ENCODE measurements at places on chromosomes 3 and 15.

GRCh38 chr15:74226761-74227540, 9.2 kb upstream of the CCDC33 start:
- no peak for DNase-seq

DNA sequence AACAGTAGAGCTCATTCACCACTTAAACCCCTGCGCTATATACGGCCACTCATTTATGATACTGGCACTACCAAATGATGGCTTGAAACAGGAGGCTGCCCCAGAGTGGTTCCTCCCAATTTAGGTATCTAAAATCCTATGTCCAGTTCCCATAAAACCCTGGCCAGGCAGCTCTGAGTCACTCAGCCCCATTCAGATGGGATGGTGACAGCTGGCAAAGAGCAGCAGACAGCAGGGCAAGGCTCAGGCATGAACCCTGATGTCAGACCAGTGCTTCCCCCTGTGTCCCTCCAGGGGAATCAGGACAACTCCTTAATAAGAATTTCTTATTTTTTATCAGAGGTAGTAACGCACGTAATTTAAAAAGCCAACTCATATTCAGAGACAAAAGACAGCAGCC, 77.2 kb upstream of the RNU6-1 start:
- no peak for DNase-seq

- no peak for DNase-seq
Measured at GRCh38 chr3:124113485-124113884, 121.6 kb upstream of the ROPN1 start.

DNA sequence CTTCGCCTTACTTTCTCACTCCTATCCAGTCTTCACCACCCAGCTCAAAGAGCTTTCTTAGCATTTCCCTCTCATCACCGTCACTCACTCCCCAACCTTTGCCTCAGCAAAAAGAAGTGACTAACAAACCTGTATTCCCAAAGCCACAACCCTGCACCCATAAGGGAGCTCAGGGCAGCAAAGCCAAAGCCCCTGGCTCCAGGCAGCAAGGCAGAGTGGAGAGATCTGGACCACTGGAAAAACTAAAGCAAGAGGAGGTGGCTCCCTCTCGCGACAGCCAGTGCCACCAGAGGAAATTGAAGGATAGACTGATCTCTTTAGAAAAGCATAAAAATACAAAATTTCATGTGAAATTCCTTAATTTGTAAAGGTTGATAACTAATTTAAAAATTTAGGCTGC, 25.1 kb upstream of the CDCP1 start:
- DNase-seq, result no peak

DNA sequence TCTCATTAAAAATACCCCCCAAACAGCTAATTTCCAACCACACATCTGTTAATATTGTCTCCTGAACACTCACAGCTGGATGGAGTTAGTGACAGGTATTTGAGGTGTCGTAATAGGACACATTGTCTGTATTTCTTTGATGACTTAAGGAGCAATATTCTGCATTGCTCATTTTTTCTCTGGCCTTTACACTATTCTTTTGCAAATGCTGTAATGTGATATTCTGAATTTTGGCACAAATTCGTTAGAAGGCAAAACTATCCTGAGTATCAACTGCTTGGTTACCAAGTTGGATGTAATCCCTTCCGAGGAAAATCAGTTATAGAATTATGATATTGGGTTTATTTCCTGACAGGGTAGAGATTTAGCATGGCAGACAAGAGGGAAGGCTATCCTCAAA, 1030.2 kb downstream of the MCTP2 start:
- no peak for DNase-seq

- DNase-seq, result no peak
Measured at GRCh38 chr15:99073008-99073717, 31.7 kb upstream of the SYNM start.

DNA sequence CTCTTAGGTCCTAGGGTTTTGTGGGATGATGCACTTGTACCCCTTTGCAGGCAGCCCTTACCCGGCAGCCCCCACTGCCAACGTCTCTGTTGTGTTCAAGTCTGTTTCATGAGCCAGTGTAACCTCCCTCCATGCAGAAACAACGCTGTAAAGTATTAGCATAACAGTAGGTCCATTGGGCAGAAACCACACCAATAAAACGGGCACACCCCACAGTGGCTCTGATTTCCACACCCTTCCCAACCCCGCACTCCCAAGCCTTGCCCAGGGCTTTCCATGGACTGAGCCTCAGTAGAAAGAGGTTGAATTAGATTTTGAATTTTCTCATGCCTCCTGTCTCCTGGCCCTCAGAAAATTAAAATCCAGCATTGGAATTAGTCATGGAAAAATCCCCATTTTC, 124.5 kb downstream of the CACNA1D start:
- no peak for DNase-seq

- DNase-seq, result no peak
Measured at GRCh38 chr3:59456852-59457485, 407.1 kb upstream of the CFAP20DC start.

- no peak for DNase-seq
Measured at GRCh38 chr3:170997961-170998913, 28.3 kb downstream of the SLC2A2 start.

DNA sequence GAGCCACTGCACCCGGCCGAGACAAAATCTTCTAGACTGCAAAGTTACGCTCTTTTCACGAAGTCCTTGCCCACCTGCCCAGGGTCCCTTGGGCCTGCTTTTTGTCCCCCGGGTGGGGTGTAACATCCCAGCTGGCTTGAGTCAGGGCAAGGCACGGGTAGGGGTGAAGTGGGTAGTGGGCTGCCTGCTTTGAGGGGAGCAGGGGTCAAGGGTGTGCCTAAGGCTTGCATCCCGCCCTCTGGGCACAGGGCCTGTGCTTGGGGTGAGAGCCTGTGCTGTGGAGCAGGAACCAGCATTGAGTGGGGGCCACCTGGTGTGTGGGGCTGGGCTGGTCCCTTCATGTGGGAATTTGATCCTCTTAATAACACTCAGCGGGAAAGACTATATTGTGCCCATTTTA, 74.6 kb downstream of the KLF13 start:
- DNase-seq, result no peak

DNA sequence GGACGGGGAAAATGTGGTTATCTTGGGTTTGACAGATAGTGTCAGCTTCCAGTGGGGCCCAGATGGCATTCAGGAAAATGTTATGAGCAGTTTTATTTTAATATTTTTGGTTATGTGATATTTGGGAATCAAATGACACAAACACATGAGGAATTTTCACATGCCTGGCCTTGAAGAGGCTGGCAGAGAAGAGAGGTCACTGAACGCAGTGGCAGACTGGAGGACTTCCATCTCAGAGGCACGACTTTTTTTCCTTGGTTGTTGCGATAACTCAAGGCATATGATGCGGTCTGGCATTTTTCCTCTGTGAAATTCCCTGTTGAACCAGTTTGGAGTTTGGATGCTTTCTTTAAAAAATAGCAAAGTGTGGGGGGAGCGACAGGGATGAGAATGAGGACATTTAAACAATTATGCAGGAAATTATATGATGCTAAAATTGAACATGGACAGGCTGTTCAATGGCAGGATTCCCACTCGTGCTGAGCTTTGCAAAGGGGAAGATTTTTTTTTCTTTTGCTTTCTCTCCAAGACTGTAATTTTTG, 36.9 kb upstream of the ARPP21 start:
- DNase-seq, result no peak

DNA sequence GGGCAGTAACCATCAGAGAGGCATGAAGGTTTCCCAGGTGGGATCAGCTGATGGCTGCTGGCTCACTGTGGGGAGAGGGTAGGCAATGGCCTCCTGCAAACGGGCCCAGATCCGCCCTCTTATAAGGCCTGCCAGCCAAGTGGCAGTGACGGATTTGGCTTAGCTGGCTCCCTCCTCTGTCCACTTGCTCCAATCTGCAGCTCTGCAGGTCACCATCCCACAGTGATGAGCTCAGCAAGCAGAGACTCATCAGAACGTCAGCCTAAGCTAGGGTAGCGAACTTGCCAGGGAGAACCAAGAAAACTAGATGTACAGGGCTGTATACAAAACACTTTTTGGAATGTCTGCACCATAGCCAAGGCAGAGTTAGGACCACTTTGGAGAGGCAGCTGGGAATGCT, 62.8 kb upstream of the DCLK3 start:
- no peak for DNase-seq

DNA sequence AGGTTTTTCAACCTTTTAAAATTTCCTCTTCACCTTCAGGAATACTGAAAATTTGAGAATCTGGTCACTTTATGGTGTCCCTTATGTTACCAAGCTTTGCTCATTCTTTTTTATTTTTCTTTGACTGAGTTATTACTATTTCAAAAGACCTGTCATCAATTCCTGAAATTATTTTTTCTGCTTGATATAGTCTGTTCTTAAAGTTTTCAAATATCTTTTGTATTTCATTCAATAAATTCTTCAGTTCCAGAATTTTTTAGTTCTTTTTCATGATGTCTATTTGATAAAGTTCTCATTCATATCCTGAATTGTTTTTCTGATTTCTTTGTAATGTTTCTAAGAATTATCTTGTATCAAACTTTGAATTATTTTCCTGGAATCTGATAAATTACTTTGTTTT, 63.9 kb downstream of the UQCC5 start:
- DNase-seq, result no peak

DNA sequence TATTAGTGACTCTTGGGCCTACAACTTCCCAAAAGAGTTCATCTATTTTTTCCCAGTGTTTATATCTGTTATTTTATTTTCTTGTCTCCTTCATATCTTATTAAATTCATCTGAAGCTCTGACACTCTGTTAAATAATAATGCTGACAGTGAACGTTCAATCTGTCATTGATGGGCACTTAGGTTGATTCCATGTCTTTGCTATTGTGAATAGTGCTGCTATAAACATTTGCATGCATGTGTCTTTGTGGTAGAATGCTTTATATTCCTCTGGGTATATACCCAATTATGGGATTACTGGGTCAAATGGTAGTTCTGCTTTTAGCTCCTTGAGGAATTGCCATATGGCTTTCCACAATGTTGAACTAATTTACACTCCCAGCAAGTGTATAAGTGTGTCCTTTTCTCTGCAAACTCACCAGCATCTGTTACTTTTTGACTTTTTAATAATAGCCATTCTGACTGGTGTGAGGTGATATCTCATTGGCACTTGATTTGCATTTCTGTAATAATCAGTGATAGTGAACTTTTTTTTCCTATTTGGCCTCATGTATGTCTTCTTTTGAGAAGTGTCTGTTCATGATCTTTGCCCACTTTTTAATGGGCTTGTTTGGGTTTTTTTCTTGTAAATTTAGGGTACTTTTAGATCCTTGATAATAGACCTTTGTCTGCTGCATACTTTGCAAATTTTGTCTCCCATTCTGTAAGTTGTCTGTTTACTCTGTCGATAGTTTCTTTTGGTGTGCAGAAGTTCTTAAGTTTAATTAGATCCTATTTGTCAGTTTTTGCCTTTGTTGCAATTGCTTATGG, 122.5 kb downstream of the LEKR1 start:
- no peak for DNase-seq

DNA sequence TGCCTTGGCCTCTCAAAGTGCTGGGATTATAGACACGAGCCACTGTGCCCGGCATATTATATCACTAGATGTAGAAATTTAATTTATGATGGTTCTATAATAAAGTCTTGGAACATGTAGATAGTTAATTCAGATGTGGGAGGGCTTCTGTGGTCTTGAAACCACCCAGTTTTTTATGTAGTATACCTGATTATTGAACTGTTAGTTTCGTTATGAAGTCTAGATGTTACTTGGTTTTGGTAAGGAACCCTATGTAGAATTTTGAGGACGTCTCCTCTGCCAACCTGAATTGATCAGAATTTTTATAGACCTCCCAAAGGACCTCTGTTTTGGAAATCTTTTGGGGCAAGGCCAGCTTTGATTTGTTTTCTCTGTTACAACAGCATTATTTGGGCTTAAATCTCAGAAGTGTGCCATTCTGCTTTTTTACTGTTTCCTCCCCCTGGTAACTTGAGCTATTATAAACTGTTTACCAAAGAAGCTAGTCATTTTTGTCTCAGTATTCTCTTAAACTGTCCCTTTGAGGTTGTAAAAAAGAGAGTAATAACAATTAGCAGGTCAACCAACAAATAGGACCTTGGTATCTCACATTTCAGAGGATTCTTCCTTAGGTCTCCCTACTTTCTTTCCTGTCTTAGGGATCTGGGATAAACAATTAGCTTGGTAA, 20.8 kb downstream of the AKAP13 start:
- DNase-seq, result no peak

GRCh38 chr15:81115054-81115939, 18.8 kb upstream of the CFAP161 start:
- no peak for DNase-seq

GRCh38 chr3:42061025-42061712, 30.0 kb upstream of the TRAK1 start:
- no peak for DNase-seq

DNA sequence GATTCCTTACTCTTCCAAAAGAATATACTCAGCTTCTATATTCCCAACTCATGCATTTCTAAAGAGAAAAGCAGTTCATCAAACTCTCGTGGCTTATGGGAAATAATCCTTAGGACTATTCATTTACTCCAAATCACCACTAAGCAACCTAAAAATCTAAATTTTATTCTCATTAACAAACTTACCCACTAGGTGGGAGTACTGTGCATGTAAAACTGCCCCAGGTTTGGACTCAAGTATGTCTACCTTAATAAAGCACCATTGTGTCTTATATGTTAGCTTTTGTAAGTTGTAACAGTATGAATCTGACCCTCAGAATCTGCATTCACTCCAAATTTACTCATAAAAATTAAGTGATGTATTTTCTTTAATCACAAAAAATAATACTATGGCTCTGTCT, 25.3 kb downstream of the RAD18 start:
- DNase-seq, result peak; percentile 48

GRCh38 chr3:161413127-161413854, 42.0 kb upstream of the SPTSSB start:
- DNase-seq, result peak; percentile 9

DNA sequence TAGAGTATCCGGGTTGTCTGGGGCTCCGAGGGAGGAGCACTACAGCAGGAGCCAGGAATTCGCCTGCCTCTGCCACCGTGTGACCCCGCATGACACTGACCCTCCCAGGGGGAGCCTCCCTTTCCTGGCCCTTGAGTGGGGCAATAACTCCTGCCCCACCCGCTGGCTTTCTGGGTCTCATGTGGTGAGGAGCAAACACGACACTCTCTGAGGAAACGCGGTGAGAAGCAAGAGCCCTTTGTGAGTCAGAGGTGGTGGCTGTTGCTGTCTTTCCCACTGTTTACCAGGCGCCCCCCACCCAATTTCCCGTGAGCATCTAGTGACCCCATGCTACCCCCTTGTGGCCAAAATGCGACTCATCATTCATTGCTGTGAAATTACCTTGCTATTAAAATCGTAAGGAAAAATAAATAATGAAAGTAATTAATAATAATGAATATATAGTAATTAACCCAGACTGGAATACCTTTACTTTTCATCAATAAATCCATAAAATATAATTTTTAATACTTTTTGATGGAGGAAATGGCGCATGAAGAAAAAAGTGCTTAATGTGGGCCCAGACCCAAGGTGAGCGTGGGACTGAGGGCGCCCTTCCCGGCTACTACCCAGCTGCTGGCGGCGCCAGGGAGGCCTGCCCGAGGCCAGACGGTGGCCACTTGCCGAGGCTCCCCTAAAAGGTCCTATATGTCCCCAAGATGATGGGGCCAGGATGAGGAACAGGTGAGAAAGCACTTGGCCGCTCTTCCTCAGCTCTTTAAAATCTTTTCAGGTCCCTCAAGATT, 29.3 kb downstream of the CCNL1 start:
- DNase-seq, result no peak

Measured in kidney glomerular epithelial cell (primary cell).